ENCODE measurements at places on chromosomes 5 and 9.

DNA sequence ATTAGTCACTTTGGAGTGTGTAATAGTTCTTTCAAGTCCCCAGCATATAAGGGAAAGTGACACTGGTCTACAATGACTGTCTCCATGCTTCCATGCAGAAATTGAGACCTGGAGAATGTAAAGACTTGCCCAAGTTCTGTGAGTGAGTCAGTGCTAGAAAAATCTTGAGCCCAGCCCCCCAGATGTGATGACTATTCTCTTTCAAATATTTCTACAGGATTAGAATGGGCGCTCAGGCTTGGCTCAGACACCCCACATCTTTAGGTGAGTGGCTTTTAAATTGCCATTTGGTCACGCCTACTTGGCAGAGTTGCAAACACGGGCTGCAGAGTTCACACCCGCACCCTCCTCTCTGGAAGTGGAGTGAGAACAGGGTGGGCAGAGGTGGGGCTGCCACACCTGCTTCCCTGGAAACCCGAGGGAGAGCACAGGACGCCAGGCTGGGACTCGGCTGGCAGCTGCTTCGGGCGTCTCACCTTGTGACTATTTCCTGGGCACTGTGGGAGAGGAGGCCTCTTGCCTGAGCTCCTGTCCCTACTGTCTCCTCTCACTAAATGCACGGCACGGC is 37.6 kb downstream of the ROPN1L start:
- H3K27ac ChIP-seq: no peak overlapping the region
- peaks cover 1% of the 10 kb centered on the region for H3K36me3 ChIP-seq
- peaks cover 9% of the 10 kb centered on the region for H3K27me3 ChIP-seq
- no peak for DNase-seq

DNA sequence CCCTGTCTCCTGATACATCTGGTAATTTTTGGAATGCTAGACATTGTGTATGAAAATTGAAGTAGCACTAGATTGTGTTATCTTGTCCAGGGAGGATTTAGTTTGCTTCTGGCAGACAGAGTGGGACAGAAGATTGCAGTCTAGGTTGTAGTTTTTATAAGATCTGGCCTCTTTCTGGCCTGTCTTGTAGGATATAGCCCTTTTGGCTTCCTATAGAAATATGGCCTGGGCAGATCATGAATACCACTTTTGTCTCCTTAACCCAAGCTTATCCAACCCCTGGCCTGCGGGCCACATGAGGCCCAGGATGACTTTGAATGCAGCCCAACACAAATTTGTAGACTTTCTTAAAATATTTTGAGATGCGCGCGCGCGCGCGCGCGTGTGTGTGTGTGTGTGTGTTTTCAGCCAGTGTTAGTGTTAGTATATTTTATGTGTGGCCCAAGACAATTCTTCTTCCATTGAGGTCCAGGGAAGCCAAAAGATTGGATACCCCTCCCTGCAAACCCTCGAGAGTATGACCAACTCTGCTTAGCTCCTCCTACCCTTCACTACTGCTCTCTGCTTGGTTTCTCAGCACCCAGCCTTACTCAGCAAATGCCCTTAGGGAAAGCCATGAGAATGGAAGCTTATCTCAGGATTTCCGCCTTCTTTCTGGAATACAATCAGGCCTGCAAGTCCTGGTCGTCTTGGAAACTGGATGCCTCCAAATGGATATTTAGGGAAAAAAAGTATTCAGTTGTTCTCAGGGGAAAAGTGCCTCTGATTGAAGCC is 26.5 kb downstream of the ANKRD33B start:
- no peaks in the 10 kb centered on the region for H3K27me3 ChIP-seq
- peaks cover 14% of the 10 kb centered on the region for H3K36me3 ChIP-seq
- peaks cover 40% of the 10 kb centered on the region for H3K4me1 ChIP-seq
- no peak overlapping the region for H3K4me3 ChIP-seq
- peak overlapping the region; percentile 20 for H3K27ac ChIP-seq

- H3K4me1 ChIP-seq: no peaks in the 10 kb centered on the region
- no peak overlapping the region for H3K4me3 ChIP-seq
- peaks cover 4% of the 10 kb centered on the region for H3K36me3 ChIP-seq
These were observed 437.9 kb downstream of the RAB3C start for GRCh38 chr5:59020611-59021285.

- DNase-seq: peak; percentile 16
- no peak overlapping the region for H3K4me3 ChIP-seq
- peaks cover 27% of the 10 kb centered on the region for H3K36me3 ChIP-seq
- H3K4me1 ChIP-seq: peaks cover 3% of the 10 kb centered on the region
- no peaks in the 10 kb centered on the region for H3K27me3 ChIP-seq
- no peak overlapping the region for H3K27ac ChIP-seq
These were observed 102.4 kb downstream of the CDK5RAP2 start for GRCh38 chr9:120477534-120478001.

DNA sequence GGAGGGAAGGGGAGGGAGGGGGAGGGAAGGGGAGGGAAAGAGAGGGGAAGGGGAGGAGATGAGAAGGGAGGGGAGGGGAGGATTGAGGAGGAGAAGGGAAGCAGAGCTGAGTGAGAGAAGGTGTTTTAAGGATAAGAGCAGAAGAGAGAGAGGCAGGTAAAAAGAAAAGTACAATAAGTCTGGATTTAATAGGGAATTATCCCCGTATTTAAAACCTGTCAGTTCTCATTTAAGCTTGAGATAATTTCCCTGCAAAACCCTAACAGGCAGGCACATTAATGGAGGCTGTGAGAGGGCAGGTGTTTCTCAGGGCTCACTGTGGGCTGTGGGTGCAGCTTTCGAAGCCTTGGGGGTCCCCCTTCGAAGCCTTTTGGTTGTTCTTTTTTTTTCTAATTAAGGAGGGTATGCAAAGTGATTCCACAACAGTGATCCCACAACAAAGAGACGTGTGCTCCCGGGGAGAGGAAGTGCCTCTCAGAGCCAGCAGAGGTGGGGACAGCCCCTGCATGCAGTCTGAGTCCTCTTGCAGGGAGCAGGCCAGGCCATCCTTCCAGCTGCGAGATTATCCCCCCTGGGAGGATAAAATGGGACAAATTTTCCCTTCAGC is 317.9 kb upstream of the IRX1 start:
- no peak for DNase-seq
- H3K4me1 ChIP-seq: no peaks in the 10 kb centered on the region
- H3K36me3 ChIP-seq: no peaks in the 10 kb centered on the region
- H3K27me3 ChIP-seq: no peaks in the 10 kb centered on the region
- no peak overlapping the region for H3K4me3 ChIP-seq

GRCh38 chr5:147901599-147902039 is 4.7 kb downstream of the C5orf46 start:
- no peaks in the 10 kb centered on the region for H3K27me3 ChIP-seq
- DNase-seq: no peak
- no peak overlapping the region for H3K4me3 ChIP-seq
- H3K4me1 ChIP-seq: no peaks in the 10 kb centered on the region

GRCh38 chr9:100190339-100190738 is 91.3 kb downstream of the INVS start:
- no peak for DNase-seq
- peaks cover 54% of the 10 kb centered on the region for H3K36me3 ChIP-seq
- no peaks in the 10 kb centered on the region for H3K27me3 ChIP-seq
- no peak overlapping the region for H3K27ac ChIP-seq
- no peak overlapping the region for H3K4me3 ChIP-seq
- H3K4me1 ChIP-seq: peaks cover 3% of the 10 kb centered on the region

DNA sequence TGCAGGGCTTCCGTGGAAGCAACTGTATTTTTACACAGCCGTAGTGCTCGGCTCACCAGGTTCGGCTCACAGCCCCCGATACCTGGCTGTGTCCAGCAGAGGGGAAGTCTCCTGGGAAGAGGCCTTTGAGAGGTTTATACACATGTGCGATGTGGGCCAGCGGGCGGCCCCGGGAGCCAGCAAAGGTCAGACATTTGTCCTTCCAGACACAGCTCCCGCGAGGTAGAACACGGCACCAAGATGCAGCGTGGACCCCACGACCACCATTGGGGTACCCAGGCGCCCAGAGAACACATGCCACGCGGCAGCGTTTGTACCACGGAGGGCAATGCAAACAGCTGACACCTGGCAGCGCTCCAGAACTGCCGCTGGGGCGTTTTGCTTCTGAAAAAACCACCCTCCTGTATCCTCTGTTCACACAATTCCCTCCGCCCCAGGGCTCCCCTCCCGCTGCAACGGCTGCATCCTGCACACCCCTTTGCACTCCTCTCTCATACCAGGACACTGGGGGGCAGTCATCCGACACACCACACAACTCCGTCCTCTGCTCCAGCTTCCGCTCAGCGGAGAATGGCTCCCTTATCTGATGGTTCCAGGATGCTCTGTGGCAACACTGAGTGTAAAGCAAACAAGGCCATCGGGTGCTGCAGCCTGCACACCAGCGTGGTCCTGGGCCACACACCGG is 235.3 kb downstream of the SYK start:
- no peak for DNase-seq
- H3K27ac ChIP-seq: no peak overlapping the region
- H3K4me3 ChIP-seq: peak overlapping the region; percentile 59
- H3K36me3 ChIP-seq: no peaks in the 10 kb centered on the region
- H3K27me3 ChIP-seq: peaks cover 3% of the 10 kb centered on the region

DNA sequence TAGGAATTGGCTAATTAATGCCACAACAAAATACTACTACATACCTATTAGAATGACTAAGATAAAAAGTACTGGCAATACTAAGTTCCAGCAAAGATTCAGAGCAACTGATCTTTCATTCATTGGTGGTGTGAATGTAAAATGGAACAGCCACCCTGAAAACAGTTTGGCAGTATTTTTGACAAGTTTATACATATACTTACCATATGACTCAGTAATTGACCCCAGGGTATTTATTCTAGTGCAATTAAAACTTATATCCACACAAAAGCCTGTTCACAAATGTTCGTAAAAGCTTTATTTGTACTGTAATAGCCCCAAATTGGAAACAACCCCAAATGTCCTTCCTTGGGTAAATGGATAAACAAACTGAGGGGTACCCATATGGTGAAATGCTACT is 270.8 kb upstream of the ACTBL2 start:
- H3K4me3 ChIP-seq: no peak overlapping the region
- no peaks in the 10 kb centered on the region for H3K36me3 ChIP-seq
- no peak overlapping the region for H3K27ac ChIP-seq
- no peak for DNase-seq

DNA sequence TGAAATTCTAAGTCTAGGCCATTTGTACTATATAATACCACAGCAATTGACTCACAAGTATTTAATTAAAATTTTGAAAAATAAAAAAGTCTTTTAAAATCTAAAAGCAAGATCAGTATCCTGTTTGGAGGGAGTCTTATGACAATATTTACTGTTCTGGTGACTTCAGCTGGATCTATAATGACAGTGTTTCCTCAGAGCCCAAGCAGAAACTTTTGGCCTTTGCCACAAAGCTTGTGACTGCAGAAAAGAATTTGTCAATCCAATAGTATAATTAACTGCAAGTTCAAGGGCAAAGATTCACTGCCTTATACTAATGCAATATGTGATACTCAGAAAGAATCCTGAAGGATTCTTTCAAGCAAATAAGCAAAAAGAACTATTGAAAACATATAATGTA is 49.6 kb upstream of the RAPGEF6 start:
- H3K4me3 ChIP-seq: no peak overlapping the region
- H3K36me3 ChIP-seq: peaks cover 14% of the 10 kb centered on the region
- peaks cover 6% of the 10 kb centered on the region for H3K4me1 ChIP-seq
- DNase-seq: no peak

- peaks cover 43% of the 10 kb centered on the region for H3K4me1 ChIP-seq
- no peaks in the 10 kb centered on the region for H3K27me3 ChIP-seq
- H3K36me3 ChIP-seq: peaks cover 16% of the 10 kb centered on the region
- peak overlapping the region; percentile 21 for H3K27ac ChIP-seq
These were observed 15.0 kb upstream of the IL12B start for GRCh38 chr5:159345336-159345735.
